ENCODE measurements at places on chromosomes 13 and 19.

- DNase-seq: no peak
Measured at GRCh38 chr13:59299584-59299983, 864.1 kb downstream of the DIAPH3 start.

DNA sequence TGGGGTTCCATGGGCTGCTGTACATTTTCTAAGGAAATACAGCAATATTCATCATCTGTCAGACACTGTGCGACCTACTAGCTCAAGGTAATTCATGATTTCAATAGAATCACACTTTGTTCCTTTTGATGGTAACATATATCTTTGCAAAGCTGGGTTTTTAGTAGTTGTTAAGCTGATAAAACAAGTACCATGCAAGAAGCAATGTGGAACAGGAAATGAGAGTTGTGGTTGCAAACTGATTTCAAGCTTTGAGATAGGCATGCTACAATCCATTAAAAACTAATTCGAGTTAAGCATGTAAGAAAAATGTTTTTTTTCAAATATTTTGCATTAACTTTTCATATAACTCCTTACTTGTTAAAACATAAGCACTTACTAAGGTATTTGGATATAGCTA, 6.8 kb upstream of the MBNL2 start:
- no peak for DNase-seq

- peak; percentile 49 for DNase-seq
Measured at GRCh38 chr19:13817018-13817614, 21.9 kb downstream of the ZSWIM4 start.

- no peak for DNase-seq
Measured at GRCh38 chr13:99540530-99540929, 39.3 kb downstream of the TM9SF2 start.

All from CD4-positive, alpha-beta T cell treated with Interleukin-21 for 1 hour (primary cell).